ENCODE measurements at places on chromosomes 11 and 22. TPM values are rescaled to one million over a fixed set of nuclear protein-coding genes. Genes with fewer than 3 reads are reported as not detected.

The TRIM64 gene
- total RNA-seq: not detected

The SPTY2D1 gene
- 17.8 TPM for total RNA-seq

DNA sequence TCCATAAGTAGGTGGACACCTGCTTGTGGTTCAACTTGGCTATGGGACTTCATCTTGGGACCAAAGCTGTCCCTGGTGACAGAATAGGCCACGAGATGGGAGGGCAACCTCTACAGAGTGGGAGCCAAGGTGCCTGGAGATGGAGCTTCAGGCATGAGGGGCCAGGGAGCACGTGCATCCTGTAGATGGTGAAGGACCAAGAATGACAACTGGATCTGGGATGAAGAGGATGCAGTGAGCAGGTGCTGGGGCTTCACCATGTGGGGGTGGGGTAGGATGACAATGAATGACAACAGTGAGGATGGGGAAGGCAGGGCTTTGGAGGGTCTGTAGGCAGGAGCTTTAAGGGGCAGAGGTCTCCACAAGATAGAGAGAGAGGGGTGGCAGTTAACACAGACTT is 372.0 kb upstream of the B3GAT1 start:
- no peak for DNase-seq

GRCh38 chr11:68470304-68470811 is 9.8 kb downstream of the PPP6R3 start:
- no peak for DNase-seq

DNA sequence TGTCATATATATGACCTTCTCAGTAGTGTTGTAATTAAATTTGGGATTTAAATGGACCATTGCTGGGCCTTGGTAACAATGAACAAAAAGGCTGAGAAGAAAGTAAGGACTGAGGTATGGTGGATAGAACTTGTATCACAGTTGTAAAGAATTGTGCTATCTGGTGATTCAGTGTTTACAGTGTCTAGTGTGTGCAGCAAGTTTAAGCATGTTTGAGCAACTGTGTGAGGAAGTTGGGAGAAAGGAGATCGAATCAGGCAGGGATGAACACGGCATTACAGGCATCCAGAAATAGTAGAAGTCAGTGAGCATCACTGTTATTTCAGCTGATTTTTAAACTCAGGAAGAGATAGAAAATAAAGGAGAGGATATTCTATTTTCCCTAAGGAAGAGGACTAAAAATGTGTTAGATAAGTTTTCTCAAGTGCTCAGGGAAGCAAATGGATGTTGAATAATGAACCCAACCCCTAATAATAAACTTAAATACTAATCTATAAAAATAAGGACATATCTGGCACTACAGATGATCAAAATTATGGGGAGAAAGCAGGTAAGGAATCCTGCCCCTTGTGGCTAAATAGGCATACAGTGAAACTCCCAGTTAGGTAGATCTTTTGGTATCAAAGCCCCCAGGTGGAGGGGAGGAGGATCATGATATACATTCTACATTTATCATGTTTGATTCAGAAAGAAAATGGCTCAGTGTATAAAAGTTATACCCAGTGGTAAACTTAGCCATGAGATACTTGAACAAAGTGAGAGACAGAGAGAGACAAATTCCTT is 361.0 kb upstream of the ANO3 start:
- DNase-seq: no peak

DNA sequence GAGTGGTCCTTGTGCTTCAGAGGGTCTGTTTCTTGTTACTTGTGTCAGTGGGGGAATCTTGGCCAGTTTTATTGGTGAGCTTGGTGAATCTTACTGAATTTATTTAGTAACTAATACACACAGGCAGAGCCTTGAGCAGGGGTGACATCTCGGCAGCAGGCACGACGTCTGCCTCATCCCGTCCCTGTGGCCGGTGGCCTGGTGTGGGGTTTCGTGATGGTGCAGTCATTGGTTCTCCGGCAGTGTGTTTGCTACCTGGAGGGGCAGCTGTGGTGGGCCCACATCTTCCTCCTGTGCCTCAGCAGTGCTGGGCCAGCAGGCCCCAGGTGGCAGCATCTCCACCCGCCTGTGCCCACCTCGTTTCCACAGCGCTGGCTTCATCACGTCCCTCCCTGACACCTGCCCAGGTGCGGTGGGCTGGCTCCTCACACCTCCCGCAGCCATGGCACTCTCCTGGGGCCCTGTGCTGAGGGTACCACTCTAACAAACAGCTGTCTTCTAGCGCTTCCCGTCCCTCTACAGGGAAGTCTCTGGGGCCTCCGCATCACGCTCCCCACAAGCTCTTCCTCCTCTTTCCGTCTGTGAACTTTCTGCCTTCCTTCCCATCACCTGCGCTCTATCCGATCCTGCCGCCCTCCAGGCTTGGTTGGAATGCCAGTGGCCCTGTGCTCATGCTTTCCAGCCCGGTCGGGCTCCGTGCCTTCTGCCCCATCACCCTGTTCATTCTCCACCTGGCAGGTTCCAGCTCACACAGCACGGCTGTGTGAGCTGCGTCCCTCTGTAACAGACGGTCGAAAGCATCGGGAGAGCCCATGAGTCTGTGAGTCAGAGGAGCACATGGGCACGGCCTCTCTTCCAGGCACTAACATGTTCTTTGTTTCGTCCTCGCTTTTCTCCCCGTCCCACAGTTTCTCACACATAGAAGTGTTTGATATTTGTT is 203.4 kb downstream of the TBC1D22A start:
- DNase-seq: no peak

DNA sequence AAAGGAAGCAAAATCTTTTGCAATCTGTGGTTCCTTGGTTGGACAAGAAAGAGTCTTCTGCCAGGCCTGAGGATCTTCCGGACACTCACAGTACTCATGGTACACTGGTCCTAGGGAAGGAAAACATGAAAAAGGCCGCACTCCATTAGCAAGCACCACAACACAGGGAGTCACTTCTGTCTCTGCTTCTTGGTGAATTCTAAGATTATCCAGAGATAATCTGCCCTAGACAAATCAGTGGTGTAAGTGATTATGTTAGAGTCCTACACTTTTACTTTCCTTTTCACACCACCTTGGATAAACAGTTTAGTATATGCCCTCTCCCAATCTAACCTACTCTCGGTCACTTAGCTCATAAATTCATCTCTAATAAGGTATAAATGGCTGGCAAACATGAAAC is 11.9 kb downstream of the POGLUT3 start:
- no peak for DNase-seq
